ENCODE measurements at places on chromosomes 7 and 10.

GRCh38 chr10:99612167-99612831 is 7.9 kb downstream of the SLC25A28 start:
- DNase-seq: no peak

DNA sequence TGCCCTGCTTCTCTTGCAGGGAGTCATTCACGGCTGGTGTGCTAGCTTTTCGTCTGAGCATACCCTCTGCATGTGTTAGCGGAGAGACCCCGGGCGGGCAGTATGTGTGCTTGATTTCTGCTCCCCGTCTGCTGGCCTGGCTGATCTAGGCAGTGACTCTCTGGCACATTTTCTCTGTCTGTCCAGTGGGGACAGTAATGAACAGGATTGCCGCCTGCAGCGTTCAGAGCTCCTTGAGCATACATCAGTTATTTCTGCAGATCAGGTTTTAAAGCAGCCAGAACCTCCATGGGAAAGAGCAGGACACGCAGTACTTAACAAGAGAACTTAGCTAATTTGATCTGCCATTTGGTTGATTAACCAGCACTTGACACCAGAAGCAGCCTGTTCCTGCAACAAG is 242.5 kb downstream of the CELF2 start:
- no peak for DNase-seq

DNA sequence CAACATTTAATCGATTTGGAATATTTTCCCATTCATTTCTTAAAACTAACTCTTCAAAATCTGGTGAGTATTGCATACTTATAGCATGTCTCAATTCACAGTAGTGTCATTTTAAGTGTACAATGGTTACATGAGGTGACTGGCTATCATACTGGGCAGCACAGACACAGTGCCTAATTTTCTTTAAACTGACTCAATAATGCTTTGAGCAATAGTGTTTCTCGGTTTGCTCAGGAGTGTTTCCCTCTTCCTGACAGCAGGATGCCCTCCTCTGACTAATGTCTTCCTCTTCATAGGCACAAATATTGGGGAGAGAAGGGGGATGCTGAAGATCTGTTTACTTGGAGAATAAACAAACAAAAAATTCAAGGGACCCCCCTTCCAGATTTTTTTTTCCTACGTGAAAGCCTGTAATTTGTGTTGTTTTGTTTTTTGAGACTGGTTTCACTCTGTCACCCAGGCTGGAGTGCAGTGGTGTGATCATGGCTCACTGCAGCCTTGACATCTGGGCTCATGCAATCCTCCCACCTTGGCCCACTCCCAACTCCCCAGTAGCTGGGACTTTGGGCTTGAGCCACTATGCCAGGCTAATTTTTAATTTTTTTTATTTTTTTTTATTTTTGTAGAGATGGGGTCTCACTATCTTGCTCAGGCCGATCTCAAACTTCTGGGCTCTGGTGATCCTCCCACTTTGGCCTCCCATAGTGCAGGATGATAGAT is 2.2 kb downstream of the MRC1 start:
- DNase-seq: no peak

DNA sequence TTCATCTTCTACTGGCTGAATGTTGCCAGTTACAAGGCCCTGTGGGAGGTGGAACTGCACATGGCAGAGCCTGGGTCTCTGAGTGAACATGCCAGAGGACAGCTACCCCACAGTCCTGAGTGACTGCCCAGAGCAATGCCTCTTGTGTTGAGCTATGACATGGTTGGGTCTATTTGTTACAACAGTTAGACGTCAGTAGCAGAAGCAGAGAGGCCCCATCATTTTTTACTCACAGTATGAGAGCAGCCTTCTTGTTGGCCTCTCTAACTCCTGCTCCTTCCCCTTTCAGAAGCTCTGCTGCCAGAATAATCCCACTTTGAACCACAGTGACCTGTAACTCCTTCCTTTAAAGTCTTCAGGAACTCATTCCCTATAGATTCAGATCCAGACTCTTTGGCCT is 30.8 kb upstream of the NRP1 start:
- DNase-seq: no peak

GRCh38 chr7:5543361-5543760 is 119.7 kb upstream of the TNRC18 start:
- no peak for DNase-seq

GRCh38 chr7:82078807-82079206 is 309.0 kb upstream of the HGF start:
- DNase-seq: no peak

DNA sequence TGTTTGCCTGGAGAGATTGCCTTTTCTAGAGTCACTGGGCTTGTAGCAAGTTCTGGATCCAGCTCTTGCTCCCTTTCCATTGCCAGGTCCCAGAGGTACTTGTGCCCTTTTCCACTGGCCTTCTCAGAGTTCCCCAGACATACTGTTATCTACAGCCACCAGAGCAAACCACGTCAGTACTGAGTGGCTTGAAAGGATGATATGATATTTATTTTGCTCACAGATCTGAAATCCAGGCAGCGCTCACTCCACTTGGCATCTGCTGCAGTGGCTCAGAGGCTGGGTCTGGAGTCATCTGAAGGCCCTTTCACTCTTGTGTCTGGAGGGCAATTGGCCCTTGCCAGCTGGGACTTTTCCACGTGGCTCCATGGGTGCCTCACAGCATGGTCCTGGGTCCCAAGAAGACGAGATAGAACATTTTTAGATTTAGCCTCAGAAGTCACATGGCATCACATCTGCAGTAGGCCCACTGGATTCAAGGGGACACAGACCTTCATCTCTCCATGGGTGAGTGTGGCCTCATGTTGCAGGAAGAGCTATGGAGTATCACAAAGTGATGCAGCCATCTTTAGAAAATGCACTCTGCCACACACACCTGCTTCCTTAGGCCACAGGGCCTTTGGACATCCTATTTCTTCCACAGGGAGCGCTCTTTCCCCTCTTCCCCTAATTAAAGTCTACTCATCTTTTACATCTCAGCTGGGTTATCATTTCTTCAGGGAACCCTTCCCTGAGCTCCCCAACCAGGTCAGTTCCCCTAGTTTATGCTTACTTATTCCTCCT is 22.9 kb upstream of the TCF7L2 start:
- DNase-seq: no peak

DNA sequence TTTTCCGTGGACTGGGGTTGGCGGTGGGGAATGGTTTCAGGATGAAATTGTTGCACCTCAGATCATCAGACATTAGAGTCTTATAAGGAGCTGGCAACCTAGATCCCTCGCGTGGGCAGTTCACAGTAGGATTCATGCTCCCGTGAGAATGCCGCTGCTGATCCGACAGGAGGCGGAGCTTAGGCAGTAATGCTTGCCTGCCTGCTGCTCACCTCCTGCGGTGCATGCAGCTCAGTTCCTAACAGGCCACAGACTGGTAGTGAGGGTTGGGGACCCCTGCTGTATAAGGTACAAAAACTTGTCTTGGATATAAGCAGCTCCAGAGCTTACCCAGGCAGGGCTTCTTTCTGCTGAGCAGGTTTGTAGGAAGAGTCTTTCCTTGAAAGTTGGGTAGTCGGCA is 53.9 kb downstream of the SHH start:
- DNase-seq: no peak
